Iris pigment epithelial cell (primary cell): ENCODE measurements at places on chromosomes 2 and 18.

DNA sequence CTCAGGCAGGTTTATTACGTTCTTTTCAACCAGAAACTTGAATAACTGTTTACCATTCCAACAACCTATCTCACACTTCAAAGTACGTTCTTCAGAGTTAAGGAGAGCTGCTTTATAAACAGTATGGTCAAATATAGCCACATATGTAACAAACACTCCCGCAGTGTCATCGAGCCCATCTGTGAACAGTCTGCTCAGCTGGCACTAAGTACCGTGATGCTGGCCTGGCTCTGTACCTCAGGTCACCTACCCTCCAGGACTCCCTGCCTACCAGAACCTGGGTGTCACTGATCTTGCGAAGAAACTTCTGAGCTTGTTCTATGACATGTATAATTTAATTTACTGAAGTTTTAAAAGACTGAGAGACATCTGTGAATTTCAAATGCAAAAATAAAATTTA is 71.4 kb downstream of the SEPTIN10 start:
- no peak for DNase-seq

DNA sequence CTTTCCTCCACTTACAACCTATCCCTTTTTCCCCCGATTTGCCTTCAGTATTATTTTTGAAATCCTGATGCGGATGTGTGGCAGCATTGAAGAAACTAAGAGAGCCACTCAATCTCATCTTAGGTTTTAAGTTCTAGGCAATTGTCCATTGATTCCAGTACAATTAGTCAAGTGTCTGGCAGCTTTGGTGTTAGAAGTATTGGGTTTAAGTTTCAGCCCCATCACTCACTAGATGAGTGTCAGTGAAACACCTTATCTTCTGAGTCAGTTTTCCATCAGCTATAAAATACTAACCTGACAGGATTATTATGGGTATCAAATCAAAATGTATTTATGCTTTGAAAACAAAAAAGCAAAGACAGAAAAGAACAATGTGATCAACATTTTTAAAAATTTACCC is 16.8 kb upstream of the CUL3 start:
- no peak for DNase-seq

- DNase-seq: no peak
These were observed 30.9 kb downstream of the GAREM1 start for GRCh38 chr18:32439802-32440201.

- DNase-seq: no peak
These were observed 21.6 kb downstream of the CRIM1 start for GRCh38 chr2:36376992-36377738.

GRCh38 chr2:219250049-219250781 is 2.8 kb upstream of the TUBA4B start:
- DNase-seq: no peak

- no peak for DNase-seq
These were observed 13.6 kb downstream of the DHRS9 start for GRCh38 chr2:169082995-169083394.

DNA sequence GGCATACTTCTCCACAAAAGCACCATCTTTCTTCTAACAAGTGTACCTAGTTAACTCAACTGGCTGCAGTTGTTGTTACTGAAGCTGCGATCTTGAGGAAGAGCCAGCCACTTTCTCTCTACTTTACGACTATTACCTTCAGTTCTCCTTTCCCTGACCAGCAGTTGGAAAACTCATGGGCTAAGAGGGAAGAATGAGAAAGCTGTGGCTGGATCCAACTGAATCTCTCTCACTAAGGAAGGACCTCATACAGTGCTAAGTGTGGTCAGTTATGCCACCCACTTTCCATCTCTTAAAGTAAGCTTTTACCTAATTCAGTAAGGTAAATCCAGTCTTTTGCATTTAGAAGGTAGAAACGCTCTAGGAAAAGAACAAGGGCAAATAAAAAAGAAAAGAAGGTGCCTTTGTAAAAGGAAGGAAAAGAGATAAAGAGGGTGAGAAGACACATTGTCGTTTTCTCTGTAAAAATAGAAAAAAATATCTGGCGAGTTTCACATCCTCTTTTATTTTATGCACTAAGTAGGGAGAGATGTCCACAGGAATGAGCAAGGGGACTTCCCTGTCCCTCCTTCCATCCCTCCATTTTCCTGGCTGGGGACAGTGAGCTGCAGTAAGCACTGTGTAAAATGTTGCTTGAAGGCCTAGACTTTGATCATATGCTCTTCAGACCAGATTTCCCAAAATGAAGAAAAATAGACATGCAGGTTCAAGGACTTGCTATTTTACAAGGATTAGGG is 73.4 kb downstream of the PLEKHM3 start:
- DNase-seq: no peak

- no peak for DNase-seq
These were observed 107.9 kb downstream of the B3GNT2 start for GRCh38 chr2:62303788-62304187.

GRCh38 chr18:57806978-57807285 is 3.8 kb upstream of the ATP8B1 start:
- DNase-seq: peak; percentile 68

GRCh38 chr2:19132967-19133366 is 225.5 kb downstream of the OSR1 start:
- DNase-seq: no peak

- DNase-seq: no peak
These were observed 145.8 kb downstream of the DCDC2C start for GRCh38 chr2:3849213-3849612.

GRCh38 chr2:19187323-19188020 is 171.0 kb downstream of the OSR1 start:
- DNase-seq: peak; percentile 29

GRCh38 chr2:140918426-140918825 is 1212.4 kb downstream of the LRP1B start:
- no peak for DNase-seq

GRCh38 chr2:50408936-50409335 is 623.0 kb downstream of the NRXN1 start:
- no peak for DNase-seq

DNA sequence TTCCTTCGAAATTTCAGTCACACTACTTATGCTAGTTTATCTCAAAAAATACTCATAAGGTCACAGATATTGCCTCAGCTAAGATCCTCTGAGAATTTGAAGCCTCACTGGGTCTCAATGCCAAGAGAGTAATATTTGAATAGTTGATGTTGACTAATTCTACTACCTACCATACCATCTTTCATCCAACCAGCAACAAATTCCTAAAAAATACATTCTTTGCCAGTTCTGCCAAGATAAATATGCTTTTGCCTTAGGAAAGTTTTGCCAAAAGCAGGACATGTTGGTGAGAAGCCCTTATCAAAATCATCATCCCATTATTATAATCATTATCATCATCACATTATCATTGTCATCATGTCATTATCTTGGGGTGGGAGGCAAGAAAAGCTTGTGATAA is 544.6 kb upstream of the ZEB2 start:
- peak; percentile 32 for DNase-seq

DNA sequence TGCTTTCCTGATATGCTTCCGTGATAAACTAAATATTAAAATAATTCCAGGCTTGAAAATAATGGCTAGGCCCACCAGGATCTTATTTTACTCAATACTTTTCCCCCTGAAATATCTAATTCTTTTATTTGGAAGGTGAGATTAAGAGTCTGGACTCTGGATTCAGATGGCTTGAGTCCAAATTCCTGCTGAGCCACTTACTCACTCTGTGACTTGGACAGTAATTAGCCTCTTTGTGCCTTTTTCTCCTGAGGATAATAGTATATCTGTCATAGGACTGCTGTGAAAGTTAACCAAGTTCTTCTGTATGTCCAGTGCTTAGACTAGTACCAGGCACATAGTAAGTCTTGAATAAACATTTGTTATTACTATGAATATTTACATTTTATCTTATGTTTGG is 127.3 kb upstream of the ERBB4 start:
- no peak for DNase-seq

- DNase-seq: peak; percentile 78
These were observed 24.0 kb upstream of the GALNT5 start for GRCh38 chr2:157233506-157233905.

DNA sequence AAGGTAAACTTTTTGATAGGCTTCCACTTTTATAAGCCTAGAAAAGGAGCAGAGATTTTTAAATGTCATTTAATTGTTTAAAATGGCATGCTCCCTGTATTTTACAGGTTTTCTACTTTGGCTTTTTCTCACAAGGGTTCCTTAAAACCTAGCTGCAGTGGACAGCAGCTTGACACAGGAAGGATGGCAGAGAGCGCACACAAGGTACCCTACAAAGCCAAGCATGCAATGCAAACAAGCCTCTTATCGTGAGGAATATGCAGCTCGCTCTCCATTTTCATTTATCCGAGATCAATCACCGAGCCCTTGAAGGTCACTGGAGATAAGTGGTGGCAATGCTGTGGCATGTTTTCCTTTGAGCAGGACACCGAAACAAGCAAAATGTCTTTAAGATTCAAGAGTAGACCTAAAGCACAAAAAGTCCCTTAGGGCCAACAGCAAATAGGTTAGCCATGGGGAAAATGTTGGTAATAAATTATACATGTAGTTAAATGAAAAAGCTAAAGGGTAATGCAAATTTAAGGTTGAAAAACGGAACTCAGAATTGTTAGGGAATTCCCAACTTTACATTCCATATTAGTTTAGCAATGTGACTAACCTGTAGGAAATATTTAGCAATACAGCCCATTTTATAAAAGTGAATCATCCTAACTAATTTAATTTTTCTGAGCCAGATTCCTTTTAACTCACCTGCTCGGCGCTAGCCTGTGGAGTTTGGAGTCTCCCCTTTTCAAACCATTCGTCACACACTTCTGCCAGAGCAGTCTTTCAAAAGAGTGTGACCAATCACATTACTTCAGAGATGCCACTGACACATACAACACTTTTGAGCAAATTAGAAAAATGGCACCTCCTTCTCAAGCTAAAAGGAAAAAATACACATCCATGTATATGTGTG is 337.9 kb upstream of the PKDCC start:
- DNase-seq: no peak

GRCh38 chr2:141601511-141602152 is 529.2 kb downstream of the LRP1B start:
- no peak for DNase-seq

GRCh38 chr2:31660812-31661335 is 80.1 kb upstream of the SRD5A2 start:
- DNase-seq: no peak

GRCh38 chr2:144426981-144427479 is 92.9 kb downstream of the ZEB2 start:
- DNase-seq: peak; percentile 81

DNA sequence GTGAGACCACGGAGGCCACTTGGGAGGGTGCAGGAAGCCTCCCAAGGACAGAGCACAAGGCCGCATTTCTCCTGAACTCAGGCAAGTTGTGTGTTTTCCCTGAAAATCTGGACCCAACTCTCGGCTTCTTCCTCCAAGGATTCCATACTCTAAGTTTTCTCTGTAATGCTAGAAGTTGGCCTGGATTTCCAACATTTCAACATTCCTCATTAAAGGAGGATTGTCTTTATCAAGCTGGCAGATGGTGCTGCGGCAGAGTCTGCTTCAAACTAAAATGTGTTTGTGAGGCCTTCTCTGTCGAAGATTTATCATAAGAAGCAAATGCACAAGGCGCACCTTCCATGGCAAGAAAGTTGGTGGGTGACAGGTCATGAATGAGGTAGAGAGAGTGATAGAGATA is 94.4 kb upstream of the SATB2 start:
- no peak for DNase-seq

GRCh38 chr18:65477455-65477854 is 273.4 kb upstream of the CDH7 start:
- no peak for DNase-seq

- DNase-seq: peak; percentile 43
These were observed 1611.5 kb upstream of the TMEFF2 start for GRCh38 chr2:193806088-193806774.

GRCh38 chr2:82098617-82099016 is 1794.1 kb upstream of the LRRTM1 start:
- DNase-seq: no peak

- DNase-seq: no peak
These were observed at the start of gene TCF23 for GRCh38 chr2:27148801-27149439. Gene TCF23, plus strand, starts transcription at chr2:27149004. Its CDS starts 130 bp downstream, at chr2:27149134.

- no peak for DNase-seq
These were observed 50.8 kb upstream of the TMEM87B start for GRCh38 chr2:112004253-112004645.

- no peak for DNase-seq
These were observed 130.8 kb downstream of the B3GNT2 start for GRCh38 chr2:62326735-62327134.

DNA sequence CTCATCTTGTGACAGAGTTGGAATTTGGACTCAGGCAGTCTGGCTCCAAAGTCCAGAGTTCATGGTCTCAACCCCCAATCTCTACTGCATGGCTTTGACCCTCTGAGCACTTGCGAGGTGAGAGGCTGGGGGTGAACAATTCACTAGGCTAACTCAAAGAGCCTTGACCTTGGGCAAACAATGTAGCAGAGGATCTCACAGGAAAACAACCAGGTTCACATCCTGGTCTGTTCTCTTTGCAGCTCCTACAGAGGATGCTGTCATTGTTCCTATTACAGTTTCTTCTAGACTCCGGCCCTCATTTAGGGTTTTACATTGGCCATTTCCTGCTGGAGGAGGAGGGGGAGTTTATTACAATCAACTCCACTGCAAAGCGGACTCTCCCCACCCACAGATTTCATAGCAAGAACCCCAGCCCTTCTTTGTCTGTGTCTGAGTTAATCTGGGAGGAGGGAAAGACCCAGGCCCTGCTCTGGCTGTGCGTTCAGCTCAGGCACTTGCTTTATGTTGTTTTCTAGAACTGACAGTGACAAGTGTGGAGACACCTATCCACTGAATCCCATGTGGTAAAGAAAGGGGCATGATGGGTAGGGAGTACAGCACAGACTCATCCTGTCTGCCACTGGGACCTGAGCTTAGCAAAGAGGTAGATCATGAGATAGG is 101.6 kb downstream of the LBH start:
- DNase-seq: no peak

GRCh38 chr2:43622931-43623451 is 14.1 kb upstream of the PLEKHH2 start:
- no peak for DNase-seq

DNA sequence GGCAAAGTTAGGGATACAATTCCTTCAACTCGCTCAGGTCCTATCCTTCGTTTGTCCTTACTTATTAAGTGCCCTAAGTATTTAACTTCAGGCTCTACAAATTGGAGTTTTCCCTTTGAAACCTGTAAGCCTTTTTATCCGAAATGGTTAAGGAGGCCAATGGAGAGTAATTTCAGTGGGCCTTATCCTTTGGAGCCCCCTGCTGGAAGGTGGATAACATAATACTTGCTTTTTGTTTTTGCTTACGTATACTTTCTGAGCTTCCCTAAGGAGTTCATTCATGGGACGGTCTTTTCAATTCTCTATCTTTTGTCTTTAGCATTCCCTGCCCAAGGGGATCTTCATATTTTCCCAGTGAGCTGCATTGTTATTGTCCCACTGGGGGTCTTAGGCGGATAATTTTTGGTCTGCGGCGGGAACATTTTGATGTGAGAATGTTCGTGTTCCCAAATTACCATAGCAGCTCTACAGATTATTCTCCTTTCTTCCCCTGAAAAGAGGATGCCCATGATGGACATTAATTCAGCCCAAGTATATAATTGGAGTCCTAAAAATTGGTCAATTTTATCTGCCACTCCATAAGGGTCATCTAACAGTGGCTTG is 34.4 kb upstream of the TRAPPC8 start:
- DNase-seq: peak; percentile 47

- DNase-seq: no peak
These were observed 507 bp downstream of the RTKN start for GRCh38 chr2:74441170-74441689.

- peak; percentile 52 for DNase-seq
These were observed 30.7 kb downstream of the FBXO15 start for GRCh38 chr18:74116633-74117554.
